NCI-H345 (cell line): ENCODE measurements at places on chromosomes 7 and 10.
A peak's percentile ranks its signal among the peaks of the same experiment; 100 is the strongest.

- no peak for DNase-seq
Observed at GRCh38 chr10:59857049-59857448, 49.3 kb downstream of the CCDC6 start.

GRCh38 chr7:15236952-15237351 is 324.9 kb downstream of the AGMO start:
- no peak for DNase-seq

DNA sequence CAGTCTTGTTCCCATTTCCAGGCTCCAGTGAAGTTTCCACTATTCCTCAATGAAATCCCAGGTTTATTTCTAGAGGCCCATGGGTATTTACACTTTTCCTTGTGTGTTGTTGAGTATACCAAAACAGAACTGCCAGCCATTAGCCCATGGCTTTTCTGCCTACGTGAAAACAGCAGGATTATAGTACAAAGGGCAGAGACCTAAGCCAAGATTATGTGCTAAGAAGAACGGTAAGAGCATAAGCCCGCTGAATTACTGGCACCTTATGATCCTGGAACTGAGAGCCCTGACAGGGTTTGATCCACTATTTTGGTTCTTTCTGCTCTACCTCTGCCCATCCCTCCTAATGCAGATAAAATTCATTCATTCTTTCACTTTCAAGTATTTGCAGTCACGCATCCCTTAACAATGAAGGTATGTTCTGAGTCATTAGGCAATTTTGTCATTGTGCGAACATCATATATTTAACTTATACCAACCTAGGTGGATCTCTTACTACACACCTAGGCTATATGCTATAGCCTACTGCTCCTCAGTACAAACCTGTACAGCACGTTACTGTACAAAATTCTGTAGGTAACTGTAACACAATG is 16.0 kb downstream of the SEMA3C start:
- DNase-seq: no peak

DNA sequence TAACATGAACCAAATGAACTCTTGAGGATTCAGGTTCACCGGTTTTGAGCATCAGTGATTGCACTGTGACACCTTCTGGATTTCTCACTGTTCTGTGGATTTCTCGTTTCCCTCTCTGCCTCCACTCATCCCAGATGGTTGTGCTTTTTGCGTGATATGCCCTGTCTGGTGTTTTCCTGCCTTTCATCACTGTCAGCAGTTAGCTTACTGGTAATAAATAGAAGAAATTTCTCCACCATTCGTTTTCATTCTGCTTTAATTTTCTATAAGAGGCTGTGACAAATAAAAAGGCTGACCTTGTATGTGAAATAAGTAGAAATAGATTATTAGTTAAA is 16.2 kb downstream of the BPGM start:
- no peak for DNase-seq

DNA sequence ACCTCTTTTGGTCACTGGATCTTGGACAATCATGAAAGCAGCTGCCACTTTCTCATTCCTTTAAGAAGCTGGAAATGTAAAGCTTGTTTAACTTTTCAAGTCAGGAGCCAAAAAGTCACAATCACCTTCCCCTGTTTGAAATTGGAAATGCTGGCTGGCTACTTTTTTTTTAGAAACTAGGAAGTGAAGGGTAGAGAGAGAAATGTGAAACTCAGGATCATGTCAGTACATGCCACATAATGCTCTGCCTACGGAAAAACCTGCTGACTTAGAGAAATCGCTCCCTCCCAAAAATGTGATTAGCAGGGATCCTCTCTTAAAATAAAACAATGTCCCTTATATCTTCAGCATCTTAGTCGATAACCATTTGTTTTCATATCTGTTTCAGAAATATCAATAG is 188.4 kb upstream of the C7orf33 start:
- no peak for DNase-seq

DNA sequence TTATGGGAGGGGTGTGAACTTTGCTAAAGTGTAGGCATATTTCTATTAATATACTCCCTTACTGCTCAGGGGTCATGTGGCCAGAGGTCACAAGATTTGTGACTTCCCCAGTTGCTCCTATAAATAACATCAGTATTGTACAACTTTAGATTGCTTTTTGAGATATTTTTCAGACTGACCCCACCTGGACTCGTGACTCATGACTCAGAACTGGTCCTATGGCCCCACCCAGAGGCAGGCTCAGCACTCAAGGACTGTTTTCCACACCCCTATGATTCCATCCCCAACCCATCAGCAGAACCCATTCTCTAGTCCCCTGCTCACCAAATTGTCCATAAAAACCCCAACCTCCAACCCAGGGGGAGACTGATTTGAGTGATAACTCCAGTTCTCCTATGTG is 2.7 kb upstream of the CUL2 start:
- DNase-seq: no peak

DNA sequence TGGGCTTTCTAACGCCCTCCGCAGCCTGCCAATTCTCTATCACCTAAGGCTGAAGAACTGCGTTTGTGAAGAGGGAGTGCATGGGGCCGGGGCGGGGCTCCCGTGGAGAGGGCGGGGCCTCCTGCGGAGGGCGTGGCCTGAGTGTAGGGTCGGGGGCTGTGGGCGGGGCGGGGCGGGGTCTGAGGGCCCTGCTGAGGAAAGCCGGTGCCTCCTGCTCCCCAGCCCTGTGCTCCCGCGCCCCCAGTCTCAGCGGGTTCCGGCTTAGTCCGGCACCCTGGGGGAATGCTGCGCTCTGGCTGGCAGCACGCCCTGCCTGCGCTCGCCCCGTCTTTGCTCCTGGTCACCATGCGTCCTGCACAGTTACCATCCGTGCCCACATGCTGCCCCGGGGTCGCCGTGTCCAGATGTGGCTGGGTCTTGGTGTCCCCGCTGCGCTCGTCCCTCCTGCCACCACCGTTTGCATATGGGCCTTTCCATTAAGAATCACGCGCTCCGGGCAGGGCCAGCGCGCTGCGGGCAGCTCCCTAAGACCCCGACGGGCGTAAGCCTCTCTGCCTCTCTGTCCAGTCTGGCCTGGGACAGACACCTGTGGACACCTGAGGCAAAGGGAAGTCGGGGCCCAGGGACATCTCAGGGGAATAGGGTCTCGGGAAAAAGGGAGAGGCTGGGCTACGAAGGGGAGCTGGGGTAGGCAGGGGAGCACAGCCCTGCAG is 144.0 kb upstream of the RET start:
- peak; percentile 66 for DNase-seq

DNA sequence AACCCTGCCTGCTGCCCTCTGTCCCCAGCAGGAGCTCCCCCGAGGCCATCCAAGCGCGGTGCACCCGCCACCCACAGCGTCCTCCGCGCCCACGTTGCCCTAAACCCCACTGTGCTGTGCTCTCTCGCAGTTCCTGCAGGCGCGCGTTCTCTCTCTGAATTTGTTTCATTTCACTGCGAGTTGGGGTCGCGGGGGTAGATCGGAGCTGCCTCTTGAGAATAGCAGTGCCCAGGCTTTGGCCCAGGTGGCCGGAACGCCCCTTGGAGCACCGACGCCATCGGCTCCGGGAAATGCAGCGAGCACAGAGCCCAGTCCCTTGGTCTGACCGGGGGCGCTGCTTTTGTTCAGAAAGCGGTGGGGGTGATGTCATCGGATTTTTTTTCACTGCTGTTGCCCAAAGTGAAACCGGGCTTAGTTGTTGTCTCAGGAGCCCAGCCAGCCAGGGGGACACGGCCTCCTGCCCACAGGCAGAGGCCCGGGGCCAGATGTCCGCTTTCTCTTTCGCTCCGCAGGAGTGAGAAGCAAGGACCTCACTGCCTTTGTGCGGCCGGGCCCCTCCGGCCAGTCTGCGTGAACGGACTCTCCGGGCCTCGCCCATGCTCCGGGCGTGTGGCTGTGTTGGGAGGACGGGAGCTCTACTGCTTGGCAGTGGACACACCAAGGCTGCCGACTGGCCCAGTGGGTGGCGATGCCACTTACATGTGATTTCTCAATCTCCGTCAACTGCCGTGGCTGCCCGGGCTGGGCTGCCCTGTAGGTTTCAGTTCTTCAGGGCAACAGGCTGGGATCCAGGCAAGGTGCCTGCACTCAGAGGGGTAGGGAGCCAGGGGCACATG is 43.1 kb downstream of the FOXK1 start:
- DNase-seq: no peak

DNA sequence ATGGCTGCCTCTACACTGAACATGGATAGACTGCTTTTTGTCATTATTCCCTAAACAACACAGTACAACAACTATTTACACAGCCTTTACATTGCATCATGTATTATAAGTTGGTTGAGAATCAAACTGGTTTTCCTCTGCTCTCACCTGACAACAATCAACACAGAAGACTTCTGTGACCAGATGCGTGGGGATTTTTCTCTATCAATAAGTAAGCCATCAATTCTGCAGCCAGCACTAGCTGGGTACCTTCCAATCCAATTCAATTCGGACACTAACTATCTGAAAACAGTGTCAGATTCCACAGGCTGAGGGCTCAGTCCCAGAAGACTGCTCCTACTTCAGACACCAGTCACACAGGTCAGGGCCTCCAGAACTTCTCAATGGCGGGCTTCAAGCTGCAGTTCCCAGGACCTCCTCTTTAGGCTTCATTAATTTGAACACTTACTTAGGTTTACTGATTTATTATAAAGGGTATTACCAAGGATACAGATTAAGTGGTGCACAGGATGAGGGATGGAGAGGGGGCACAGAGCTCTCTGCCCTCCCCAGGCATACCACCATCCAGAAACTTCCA is 36.4 kb upstream of the ASL start:
- no peak for DNase-seq

DNA sequence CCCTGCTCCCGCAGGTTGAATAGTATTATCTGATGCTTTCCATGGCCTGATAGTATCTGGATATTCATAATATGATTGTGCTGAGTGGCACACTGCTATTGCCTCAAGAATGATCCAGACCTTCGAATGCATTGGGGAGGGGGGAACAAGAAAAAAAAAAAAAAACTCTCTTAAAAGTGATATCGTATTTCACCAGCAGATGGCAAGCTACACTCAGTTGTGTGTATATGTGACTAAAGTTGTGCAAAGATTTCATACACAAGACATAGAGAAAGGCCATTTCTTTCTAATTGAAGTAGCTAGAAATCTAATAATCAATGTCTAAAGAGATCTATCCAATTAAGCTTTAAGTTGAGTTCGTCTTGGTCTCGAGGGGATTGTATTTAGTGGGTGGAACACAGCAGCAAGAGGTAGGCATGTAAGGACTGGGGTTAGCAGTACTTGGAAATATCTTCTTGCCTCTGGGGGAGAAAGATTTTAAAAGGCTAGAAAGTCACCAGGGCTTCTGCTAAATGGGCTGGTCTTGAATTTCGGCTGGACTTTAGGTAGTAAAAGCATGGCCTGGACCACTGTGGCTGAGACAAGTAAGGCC is 15.3 kb downstream of the SFRP4 start:
- peak; percentile 19 for DNase-seq

- DNase-seq: no peak
Observed at GRCh38 chr10:54478601-54479000, 322.4 kb downstream of the PCDH15 start.

- no peak for DNase-seq
Observed at GRCh38 chr10:3835770-3836169, 50.8 kb upstream of the KLF6 start.

GRCh38 chr10:70247360-70247759 is 14.1 kb upstream of the PPA1 start:
- DNase-seq: no peak

DNA sequence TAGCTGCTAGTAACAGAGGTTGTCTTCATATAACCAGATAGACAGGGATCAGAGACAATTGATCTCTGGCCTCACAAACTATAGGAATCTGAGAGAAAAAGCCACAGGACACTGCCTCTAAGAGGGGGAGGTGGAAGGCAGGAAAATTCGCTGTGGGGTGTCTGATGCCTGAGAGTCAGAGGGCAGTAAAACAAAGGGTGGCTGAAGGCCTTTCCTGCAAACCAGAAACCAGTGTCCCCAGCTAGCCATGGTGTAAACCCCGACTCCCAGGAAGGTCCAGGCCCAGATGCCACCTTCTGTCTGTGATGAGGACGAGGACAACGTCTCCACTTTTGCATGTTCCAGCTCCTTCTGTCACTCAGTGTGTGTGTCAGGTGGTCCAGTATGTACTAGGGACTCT is 215.1 kb downstream of the ADARB2 start:
- DNase-seq: no peak

DNA sequence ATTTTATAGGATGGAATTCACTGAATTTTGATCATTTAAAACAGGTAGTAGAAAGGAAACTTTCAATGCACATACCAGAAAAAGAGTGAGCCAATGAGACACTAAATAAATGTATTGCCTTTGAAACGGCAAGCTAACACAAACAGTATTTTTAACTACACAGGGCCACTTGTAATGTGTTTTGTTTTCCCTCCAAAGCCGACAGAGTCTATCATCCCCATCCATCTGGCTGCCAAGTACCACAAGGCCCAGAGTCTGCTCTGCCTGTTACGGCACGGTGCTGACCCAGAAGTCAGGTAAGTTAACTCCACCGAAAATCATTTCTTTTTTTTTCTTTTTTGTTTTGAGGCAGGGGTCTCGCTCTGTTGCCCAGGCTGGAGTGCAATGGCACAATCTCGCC is 1.5 kb downstream of the ANKRD61 start:
- no peak for DNase-seq

- DNase-seq: no peak
Observed at GRCh38 chr7:36967387-36967786, 243.1 kb upstream of the AOAH start.

DNA sequence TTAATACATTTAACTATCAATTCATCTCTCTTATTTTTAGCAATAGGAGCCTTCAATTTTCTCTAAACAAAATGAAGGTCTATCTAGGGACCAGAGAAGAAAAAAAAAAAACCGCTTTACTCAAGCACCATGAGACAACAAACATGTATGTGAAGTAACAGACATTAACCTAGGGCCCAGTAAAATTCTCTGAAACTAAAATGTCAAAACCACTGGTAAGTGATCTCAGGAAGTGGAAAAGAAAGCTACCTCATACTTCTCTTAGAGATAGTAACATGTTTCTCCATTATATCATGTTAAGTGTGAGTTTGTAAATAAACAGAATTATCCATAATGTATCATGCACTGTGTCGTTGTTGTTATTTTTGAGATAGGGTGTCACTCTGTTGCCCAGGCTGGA is 35.4 kb upstream of the PTER start:
- no peak for DNase-seq

DNA sequence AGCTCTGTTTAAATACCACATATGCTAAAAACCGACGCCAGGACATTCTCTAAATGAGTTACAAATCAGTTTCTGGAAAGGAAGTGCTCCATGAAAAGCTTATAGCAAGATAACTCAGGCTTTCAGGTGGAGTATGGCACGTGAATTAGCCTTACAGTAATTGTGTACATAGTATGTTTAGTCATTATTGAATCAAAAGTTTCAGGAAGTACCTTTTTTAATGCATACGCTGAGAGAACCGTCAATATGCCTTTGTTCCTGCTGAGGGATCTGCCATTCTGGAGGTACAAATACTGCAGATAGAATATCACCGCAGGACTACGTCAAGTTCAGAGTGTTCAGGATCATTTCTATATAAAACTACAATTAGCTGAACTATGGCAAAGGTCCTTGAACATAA is 45.7 kb downstream of the ANKMY2 start:
- no peak for DNase-seq

GRCh38 chr10:47311932-47312662 is 10.2 kb upstream of the GDF2 start:
- peak; percentile 68 for DNase-seq

GRCh38 chr7:43105521-43106120 is 6.8 kb upstream of the HECW1 start:
- DNase-seq: no peak
